ENCODE measurements at places on chromosomes 6 and 20.

- DNase-seq, result no peak
Measured at GRCh38 chr20:63612276-63612931, 14.5 kb downstream of the GMEB2 start.

DNA sequence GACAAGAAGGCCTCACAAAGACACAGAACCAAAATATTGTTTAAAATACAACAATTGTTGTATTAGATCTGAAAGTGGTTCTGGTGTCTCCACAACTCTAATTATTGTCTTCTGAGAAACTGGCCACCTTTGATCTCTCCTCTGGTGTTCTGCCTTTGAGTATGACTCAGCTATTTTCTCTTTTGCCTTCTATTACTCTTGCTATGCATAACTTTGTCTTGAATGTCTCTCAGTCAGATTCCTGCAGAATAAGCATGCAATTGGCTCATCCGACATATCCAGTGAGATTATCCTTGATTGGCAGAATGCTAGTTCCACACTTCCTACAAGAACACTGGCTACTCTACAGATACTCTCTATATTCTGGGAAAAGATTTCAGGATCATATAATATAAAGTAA, 14.3 kb upstream of the EPM2A start:
- DNase-seq, result no peak

DNA sequence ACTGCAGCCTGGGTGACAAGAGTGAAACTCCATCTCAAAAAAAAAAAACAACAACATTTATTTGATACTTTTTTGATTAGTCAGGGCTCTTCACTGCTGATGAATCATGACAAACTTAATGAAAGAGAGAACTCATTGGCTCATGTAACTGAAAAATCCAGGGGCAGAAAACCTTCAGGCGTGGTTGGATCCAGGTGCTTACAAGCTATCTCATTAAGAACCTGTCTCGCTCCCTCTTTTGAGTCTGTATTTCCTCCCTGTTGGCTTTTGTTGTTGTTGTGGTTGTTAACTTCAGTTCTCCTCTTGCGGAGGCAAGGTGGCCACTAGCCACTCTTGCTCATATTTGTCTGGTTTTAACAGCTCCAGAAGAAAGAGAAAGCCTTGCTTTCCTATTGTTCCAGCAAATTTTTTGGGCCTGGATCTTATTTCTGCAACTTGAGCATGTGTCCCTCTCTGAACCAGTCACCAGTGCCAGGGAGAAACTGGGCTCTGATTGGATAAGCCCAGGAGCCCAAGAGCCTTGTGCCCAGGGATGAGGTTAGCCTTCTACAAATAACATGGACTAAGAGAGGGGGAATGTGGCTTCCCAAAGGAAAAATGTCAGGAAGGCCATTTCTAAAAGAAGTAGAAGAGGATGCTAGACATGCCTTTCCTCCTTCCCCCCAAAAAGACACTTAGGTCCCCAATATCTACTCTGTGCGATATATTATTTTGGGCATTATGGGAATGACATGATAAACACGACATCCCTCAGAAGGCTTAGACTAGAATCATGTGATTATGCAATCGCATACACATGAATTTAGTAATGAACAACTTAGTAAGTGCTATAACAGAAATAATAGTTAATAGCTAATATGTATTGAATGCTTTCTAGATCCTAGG, 64.5 kb downstream of the PHACTR2 start:
- no peak for DNase-seq

- no peak for DNase-seq
Measured at GRCh38 chr6:15430931-15431405, 185.1 kb downstream of the JARID2 start.

DNA sequence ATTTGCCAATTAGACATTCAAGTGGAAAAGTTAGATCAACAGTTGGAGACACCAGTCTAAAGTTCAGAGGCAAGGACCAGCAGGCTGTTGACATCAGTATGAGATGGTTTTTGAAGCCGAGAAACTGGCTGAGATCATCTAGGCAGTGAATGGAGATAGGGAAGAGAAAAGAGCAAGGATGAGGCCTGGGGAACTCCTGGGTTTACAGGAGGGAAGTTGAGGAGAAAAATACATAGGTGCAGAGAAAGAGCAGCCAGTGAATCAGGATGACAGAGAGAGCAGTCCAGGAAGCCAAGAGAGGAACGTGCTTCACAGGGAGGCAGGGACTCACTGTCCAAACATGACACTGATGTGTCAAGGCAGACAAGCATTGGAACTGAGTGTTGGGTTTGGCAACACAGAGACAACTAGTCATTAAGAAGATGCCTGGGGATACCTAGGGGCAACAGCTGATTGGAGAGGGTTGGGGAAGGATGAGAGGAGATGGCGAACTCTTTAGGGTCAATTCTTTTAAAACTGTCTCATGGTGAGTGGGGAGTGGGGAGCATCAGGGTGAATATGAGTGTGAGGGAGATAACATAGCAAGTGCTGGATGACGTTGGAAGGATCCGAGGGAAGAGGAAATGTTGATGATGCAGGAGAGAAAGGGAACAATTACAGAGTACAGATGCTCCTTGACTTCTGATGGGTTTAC, 13.2 kb upstream of the SALL4 start:
- DNase-seq, result no peak
